ENCODE measurements at places on chromosomes 4 and X.

- DNase-seq, result no peak
- no peaks in the 10 kb centered on the region for H3K27me3 ChIP-seq
- H3K4me1 ChIP-seq, result no peaks in the 10 kb centered on the region
- H3K27ac ChIP-seq, result no peak overlapping the region
- H3K4me3 ChIP-seq, result no peak overlapping the region
Observed at GRCh38 chr4:59258002-59258401, 1942.1 kb upstream of the ADGRL3 start.

DNA sequence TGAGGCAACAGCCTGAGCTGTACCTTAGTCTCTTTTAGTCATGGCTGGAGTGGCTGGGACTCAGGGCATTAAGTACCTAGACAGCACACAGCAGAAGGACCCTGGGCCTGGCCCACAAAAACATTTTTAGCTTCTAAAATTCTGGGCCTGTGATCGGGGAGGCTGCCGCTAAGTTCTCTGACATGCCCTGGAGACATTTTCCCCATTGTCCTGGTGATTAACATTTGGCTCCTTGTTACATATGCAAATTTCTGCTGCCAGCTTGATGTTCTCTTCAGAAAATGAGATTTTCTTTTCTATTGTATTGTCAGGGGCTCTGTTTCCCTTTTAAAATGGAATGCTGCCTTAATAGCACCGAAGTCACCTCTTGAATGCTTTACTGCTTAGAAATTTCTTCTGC, 952.4 kb downstream of the TRAM1L1 start:
- H3K4me3 ChIP-seq, result no peak overlapping the region
- no peak for DNase-seq
- no peaks in the 10 kb centered on the region for H3K4me1 ChIP-seq
- H3K36me3 ChIP-seq, result no peaks in the 10 kb centered on the region
- H3K27ac ChIP-seq, result no peak overlapping the region

GRCh38 chr4:2248044-2248780, 6.3 kb upstream of the HAUS3 start:
- peaks cover 19% of the 10 kb centered on the region for H3K36me3 ChIP-seq
- no peak for DNase-seq
- H3K27me3 ChIP-seq, result no peaks in the 10 kb centered on the region
- no peak overlapping the region for H3K27ac ChIP-seq

DNA sequence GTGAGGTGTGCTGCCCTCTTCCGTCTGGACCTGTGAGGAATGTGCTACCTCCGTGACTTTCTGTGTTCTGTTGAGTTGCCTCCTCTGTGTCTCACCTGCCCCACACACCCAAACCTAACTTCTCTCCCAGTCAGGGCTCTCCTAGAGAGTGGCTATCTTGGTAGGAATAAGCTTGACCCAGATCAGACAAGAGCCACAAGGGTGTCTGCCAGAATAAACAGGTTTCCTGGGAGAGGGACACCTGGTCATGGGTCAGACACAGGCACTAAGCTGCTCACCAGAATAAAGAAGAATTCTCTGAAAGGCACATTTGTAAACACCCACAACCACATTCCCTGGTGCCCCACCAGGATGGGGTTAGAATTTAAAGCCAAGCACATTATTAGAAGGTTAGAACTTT, 11.1 kb downstream of the ZNF182 start:
- peaks cover 18% of the 10 kb centered on the region for H3K4me1 ChIP-seq
- peaks cover 7% of the 10 kb centered on the region for H3K36me3 ChIP-seq
- H3K27ac ChIP-seq, result no peak overlapping the region
- no peak overlapping the region for H3K4me3 ChIP-seq
